Renal cortical epithelial cell (primary cell): ENCODE measurements at places on chromosomes 4 and X.

DNA sequence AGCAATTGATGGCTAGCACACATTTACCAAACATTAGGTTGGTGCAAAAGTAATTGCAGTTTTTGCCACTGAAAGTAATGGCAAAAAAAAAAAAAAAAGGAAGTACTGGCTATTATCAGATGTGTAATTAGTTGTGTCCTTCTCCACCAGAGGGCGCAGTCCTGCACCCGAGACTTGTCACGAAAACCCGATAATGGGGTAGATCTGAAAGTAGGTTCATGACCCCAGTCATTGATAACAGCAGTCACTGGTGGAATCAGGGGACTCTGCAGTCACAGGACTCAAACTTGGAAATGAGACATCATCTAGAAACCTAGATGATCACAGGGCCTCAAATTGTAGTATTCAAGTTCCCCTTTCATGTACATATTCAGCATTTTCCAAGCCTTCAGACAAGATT lies 13.1 kb upstream of the ACOT9 start:
- peak; percentile 33 for DNase-seq

GRCh38 chr4:3010998-3011397 lies 47.6 kb downstream of the GRK4 start:
- peak; percentile 66 for DNase-seq

DNA sequence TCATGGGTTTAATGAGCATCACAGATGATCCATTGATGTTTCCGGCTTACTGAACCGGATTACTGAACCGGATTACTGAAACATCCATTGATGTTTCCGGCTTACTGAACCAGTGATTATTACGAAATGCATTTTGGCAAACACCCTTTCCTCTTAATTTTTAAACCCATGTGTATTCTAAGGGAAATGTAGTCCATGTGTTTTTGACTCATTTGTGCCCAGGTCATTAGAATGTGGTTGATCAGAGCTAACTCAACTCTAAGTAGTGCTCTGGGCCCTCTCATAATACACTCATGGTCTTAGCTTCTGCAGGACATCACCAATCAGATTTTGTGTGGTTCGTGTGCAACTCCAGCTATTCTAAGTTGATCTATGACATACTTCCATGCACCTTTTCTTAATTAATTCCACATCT lies 141.6 kb downstream of the SPATA18 start:
- peak; percentile 87 for DNase-seq

GRCh38 chrX:119041175-119041574 lies 31.6 kb upstream of the CT47C1 start:
- peak; percentile 93 for DNase-seq

DNA sequence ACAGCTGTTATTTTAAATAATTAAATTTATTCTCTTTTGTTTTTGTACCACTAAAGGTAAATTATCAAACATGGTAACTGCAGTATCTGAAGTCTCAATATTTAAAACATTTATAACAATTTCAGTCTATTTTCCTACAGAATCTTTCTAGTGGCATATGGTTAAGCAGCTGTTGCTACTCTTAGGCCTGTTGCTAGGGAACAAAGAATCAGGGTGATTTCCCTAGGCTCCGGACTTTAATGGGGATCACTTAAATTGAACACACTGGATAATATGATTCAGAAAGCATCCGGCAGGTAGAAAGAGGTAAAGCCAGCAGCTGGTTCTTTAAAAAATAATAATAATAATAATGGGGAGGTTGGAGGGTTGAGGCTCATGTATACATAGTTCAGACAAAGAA lies 17.6 kb downstream of the FBXO8 start:
- DNase-seq: no peak

DNA sequence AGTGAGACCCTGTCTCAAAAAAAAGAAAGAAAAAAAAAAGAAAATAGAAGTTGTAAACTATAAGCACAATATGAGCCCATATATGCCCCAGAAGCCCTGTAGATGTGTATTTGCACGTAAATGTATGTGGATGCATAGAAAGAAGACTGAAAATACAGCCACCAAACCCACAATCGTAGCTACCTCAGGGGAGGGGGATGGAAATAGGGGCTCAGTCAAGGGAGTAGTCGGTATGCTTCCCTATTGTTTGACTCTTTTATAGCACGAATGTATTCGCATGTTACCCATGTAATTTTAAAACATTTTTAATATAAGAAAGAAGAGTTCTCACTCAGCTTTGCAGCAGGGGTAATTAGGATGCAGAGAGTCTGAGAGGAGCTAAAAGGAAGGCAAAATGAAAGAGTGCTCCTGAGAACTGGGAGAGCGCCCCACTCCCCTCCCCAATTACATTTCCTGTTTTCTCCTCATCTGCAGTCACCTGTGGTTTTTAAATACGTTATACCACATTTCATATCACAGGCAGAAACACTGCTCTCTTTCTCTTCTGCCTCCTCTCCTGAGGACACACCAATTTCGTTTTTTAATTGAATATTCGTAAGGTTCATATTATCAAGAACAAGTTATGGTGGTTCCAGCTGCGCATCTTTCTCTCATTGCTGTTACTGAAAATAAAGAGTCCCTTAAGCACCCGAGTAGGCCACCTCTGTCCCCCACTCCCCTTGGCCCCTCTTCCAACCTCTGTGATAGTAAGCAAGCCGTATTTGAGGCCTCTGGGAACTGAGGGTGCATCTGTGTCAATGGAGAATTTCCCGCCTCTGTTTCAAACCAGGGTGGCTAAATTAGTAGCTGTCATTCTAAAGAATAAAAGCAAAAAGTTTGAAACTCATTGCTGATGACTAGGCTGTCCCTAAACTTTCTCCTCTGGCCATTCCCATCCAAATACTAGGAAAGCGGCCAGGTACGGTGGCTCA lies 10.7 kb downstream of the SEPTIN6 start:
- no peak for DNase-seq

DNA sequence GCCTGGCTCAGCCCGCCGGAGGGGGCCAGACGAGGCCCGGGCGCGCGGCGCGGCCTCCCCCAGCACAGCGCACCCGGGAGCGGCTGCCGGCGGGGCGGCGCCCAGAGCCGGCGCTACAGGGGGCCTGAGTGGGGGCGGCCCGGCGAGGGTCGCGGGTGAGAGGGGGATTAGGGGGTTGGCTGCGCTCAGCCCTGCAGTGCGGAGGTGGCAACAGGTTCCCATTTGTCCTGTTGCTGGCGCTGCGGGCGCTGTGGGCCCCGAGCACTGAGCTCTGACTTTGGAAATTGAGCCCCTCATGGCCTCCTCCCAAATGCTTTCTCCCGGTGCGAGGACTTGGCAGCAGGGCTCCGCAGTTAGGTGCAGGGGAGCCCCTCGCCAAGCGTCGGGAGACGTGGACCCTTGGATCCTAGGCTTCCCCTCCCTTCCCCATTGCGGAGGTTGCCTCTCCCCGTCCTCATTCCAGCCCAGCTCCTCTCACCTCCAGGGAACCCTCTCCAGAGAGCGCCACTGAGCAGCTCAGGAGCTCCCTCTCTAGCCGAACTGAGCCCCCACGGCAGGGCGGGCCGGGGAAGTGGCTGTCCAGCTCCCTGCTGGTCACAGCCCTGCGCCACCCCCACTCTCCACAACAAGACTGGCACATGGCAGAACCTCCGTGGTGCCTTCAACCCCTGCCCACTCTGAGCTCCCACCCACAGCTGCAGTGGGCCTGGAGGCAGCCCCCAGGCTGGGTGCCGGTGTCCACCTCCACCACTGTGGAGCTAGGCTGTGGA lies 2.5 kb upstream of the DUSP9 start:
- DNase-seq: no peak

DNA sequence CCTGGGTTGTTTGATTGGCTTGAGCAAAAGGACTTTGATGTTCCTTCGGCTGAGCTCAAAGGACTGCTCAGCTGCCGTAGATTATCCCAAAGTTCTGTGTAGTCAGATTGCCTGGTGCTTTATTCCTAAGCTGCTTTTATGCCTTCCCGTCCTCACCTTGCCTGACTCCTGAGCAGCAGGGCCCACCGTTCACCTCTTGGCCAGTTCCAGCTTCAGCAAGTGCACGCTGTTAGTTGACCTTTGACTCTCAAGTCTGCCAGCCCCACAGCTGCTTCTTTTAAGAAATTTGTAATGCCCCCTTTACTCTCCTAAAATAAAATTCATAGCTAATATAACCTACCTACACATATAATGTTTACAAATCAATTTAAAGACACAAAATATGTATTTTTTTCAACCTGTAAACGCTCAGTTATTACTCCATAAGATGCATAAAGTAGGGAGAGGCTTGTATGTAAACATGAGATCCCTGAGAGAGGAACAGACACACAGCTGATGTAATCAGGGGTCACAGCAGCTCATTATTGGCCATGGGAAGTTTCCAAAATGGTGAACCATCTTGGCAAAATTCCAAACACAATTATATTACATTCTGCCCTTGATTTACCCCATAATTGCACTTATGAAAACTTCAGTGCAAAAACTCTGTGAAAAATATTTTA lies 28.6 kb downstream of the UCHL1 start:
- DNase-seq: no peak

- peak; percentile 47 for DNase-seq
These were observed 230.2 kb downstream of the CLCN4 start for GRCh38 chrX:10387011-10387410.

DNA sequence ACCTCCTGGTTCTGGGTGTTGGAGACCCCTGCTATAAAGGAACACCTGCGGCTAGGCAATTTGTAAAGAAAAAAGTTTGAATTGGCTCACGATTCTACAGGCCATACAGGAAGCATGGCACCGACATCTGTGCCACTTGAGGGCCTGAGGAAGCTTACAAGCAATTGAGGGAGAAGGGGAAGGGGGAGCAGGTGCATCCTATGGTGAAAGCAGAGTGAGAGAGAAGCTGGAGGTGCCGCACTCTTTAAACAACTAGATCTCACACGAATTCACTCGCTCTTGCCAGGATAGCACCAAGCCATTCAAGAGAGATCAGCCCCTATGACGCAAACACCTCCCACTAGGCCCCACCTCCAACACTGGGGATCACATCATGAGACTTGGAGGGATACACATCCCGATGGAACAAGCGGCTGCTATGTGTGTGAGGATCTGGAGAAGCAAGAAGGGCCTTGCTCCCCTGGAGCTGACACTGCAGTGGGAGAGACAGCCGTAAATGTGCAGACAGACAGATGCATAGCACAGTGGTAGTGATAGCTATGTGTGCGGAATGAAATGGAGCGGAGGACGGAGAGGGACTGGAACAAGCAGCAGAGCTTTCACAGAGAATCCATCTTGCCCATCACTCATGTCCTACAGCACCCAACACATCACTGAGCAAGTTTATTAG lies 60.7 kb upstream of the HELT start:
- DNase-seq: no peak

- DNase-seq: peak; percentile 76
These were observed 66.5 kb downstream of the MAMLD1 start for GRCh38 chrX:150429594-150429993.

DNA sequence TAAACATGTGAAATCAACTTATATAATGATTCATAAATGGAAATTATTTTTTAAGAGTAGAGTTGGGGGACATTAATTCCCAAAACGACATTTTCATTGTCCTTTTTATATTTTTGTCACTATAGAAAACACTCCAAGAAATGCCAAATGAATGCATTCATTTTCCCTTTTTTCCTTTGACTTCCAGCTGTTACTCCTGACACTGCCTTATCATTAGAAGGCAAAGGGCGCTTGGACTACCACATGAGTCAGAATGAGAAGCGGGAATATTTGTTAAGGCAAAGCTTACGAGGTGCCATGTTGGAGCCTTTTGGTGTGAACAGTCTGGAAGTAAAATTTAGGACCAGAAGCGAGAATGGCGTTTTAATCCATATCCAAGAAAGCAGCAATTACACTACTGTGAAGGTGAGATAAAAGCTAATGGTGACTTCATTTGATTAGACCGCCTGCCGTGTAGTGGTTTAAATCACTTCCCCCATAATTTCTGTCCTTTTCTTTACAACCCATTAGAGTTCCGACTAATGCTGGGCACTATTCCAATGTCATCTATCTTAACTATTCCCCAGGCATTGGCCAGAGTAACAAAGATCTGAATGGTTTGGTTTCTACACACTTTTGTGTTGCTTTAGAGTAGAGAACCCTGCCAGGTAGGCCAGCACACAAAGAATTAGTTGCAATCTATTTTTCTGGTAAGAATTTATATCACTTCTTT lies 166.7 kb downstream of the FAT4 start:
- DNase-seq: no peak

GRCh38 chrX:15464704-15465103 lies 28.4 kb downstream of the PIR start:
- no peak for DNase-seq

GRCh38 chrX:48919360-48919841 lies 577 bp upstream of the PIM2 start:
- peak; percentile 20 for DNase-seq

- DNase-seq: no peak
These were observed 989 bp upstream of the PCDH10 start for GRCh38 chr4:133147921-133148689.

DNA sequence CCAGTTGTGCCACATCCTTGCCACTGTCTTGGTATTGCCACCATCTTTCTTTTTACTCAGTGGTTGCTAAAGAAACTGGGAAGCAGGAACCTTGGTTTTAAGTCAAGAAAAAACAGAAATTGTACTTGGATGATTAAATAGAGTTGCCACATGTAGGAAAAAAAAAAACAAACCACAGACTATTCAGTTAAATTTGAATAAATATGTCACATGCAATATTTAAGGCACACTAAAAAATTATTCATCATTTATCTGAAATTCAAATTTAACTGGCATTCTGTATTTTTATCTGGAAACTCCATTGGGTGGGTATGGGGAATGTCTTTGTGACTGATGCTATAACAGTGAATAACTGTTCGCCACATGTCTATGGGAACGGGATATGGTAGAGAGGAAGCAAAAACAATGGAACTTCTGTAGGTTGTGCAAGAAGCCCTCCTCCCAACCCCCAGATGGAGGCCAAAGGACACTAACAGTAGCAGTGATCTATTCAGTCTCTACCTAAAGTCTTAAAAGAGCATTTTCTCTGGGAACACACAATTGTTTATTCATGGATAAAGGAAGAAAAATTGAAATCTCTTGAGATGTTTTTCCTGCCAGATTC lies 57.0 kb upstream of the PLAC8 start:
- no peak for DNase-seq

DNA sequence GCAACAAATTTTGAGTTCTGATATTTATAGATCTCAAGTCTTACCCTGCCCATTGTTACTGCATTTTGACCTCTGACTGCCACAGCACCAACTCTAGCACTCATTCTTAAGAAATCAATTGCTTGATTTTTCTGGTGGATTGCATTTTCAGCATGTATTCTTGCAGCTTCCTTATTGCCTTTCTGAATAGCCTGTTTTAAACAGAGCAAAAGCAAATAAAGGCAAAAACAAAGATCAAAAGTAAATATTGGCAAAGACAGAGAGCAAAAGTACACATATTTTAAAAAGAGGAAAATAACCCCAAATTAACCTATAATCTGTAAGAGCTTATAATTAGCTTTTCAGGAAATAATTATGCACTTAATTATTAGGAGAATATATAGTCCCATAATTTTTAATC lies 129.4 kb upstream of the TENT5D start:
- DNase-seq: no peak

- DNase-seq: no peak
These were observed 151.0 kb downstream of the ANTXR2 start for GRCh38 chr4:79922011-79922410.
